Activated effector memory CD4-positive, alpha-beta T cell treated with Interleukin-2 at 50 U/mL for 16 hours (primary cell): ENCODE measurements at places on chromosomes 1 and 21.

- no peak for DNase-seq
Observed at GRCh38 chr1:86507935-86508582, 38.8 kb upstream of the CLCA4 start.

DNA sequence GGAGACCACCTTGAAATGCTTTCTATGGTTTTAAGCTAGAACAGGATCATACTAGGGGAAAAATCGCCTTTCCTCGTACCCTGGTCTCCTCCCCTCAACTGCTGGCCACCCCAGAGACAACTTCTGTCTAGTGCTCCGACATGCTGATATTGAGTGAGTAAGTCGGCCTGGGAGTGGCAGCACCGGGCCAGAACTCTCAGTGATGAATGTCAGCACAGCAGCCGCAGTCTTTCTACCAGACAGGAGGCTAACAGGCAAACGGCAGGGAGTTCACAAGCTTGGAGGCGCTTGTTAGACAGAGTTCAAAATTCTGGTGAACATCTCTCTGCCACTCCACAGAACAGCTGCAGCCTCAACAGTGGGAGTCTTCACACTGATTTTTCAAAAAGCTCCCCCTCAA lies 716.9 kb downstream of the ADGRL2 start:
- DNase-seq: no peak

DNA sequence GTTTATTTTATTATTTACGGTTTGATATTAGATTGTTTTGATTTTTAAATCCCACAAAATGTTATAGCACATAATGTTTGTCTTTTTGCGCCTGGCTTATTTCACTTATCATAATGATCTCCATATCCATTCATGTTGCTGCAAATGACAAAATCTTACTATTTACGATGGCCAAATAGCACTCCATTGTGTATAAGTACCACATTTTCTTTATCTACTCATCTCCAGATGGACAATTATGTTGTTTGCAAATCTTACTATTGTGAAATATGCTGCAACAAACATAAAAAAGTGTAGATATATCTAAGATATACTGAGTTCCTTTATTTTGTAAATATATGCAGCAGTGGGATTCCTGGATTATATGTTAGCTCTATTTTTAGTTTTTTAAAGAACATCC lies 1568.3 kb downstream of the AMY1C start:
- DNase-seq: no peak

- DNase-seq: no peak
Observed at GRCh38 chr21:32653326-32653901, 41.2 kb upstream of the CFAP298 start.

- DNase-seq: no peak
Observed at GRCh38 chr21:42245331-42246193, 26.6 kb downstream of the ABCG1 start.

- DNase-seq: no peak
Observed at GRCh38 chr1:12152113-12152891, 14.5 kb upstream of the TNFRSF1B start.

DNA sequence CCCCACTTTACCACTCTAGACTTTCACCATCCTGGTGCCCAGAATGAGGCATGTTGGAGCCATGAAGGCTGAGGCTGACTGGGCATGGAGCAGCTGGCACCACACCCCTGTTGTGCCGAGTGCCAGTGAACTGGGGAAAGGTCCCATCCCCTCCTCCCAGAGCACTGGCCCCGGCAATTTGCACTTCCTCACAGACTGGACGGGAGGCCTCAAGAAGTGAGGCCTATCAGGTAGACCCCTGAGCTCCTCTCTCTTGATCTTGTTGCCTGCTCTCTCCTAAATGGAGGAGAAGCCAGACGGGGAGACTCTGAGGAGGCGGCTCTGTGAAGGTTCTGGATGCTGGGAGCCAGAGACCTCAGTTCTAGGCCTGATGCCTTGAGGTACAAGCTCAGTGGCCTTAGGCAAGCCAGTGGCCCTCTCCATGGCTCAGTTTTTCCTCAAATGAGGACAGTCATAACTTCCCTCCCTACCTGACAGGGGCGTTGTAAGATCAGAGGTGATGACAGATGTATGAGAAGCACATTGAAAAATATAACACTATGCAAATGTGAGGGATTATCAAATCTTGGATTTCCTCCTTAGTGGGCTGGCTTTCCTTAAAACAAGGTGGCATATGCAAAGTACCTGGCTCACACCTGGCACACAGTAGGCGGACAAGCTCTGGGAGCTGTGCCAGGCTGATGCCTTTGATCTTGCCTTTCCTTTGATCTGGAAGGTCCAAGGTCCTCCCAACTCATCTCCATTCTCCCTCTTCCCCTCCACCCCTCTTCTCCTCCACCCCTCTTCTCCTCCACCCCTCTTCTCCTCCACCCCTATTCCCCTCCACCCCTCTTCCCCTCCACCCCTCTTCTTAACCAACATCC lies 6.7 kb downstream of the GRHL3 start:
- no peak for DNase-seq

DNA sequence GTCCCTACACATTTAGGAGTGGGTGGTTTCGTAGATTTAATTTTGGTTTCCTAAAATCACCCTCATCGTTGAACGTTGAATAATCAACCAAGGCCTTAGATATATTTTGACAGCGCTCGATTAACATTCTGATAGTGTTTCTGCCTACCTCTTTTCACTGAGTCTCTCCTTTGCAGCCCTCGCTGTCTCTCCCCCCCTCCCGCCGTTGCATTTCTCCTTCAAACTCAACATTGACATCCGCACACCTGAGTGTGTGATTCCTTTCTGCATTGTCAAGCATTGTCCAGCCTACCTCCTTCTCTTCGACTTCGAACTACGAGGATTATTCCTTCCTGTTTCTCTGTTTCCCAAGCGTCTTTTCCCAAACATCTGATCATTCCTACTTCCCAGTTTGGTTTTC lies 1.8 kb upstream of the ADAMTS1 start:
- DNase-seq: no peak

- DNase-seq: no peak
Observed at GRCh38 chr1:18805925-18806849, 53.3 kb downstream of the TAS1R2 start.

DNA sequence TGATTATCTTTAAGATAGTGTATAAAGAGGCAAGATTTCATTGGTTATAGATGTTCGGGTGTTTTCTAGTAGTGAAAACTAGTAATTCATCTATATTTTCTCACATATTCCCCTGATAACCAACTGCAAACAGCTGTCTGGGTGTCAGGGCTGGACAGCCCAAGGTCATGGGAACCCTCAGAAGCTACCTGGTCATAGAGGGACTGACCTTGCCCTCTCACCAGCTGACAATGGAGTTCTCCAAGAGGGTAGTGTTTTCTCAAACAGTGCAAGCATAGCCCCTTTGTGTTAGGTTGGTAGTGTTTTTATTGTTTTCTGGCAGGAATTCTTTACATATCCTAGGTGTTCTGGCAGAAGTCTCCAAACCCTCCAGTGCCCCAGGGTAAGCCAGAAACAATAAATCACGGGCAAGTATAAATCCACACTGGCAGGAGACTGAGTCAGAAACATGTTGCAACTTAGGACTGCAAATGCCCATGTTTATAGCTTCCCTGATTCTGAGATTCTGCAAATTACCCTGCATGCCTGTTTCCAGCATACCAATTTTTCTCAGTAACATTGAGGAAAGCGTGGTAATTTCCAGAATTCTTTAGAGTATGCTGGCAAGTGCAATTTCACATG lies 82.8 kb upstream of the ATP1A1 start:
- DNase-seq: no peak

GRCh38 chr1:236888903-236889302 lies 93.8 kb downstream of the MTR start:
- DNase-seq: no peak

DNA sequence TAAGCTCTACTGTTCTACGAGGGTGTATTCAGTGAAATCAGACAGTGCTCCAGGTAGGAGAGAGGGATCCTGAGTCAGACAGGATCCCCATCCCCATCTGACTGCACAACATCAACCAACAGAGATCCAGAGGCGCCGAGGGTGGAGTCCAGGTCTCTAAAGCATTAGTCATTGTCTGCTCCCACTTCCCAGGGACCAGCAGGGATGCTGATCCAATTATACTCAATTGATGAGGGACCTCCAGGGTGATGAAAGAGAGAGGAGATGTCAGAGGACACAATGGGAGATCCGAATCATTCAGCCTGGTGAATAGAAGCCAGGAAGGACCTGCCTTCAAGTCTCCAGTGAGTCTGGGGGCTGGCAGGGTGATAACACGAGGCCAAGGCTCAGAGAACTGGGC lies 39.5 kb upstream of the STMN1 start:
- DNase-seq: no peak

DNA sequence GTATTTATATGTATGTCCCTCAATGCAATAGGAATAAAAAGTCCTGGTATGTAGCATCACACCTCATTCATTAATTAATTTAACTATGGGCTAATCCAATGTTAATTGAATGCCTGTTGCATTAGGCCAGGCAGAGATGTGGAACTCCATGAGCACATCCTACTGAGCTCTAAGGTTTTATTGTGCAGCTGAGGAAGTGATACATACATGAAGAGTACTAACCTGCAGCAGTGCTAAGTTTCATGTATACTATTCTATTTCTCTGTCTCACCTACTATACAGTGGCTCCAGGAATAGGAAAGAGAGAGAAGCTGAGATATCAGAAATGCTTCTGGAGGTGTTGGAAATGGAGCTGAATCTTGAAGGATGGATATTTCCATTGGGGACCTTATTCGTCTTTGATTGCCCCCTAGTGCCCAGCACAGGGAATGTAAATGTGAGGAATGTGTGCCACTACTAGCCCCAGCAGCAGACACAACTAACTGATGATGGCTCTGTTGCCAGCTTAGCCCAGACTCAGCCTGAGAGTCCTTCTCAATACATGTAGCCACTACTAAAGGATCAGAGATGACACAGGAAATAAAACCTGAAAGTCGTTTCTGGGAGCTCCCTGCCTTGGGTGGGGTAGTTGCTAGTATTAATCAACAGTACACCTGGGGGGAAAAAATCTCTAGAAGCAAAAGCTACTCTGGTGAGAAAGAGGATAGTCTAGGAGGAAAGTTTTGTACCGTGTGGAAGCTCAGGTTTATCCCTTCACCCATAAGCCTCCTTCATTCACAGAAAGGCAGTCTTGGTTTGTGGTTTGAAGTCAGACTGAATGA lies 173.3 kb upstream of the FOXD3 start:
- DNase-seq: no peak

DNA sequence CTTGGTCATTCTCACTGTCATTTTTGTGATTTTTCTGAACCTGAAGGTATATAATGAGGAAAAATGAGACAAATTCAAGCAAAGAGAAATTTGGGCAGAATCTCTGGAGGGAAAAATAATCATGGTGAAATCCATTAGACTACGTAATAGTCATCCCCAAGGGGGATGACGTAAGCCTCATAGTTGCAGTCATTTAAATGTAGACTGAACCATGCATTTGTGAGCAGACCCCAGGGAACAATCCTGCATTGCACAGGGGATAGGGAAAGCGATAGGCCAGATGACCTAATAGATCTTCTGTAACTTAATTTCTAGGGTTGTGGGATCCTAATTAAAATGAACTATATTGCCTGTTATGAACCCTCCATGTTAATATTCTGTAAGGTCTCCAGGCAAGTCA lies 167.4 kb upstream of the C1orf21 start:
- no peak for DNase-seq

- no peak for DNase-seq
Observed at GRCh38 chr1:30146448-30146847, 576.9 kb downstream of the MATN1 start.

- DNase-seq: no peak
Observed at GRCh38 chr1:37868466-37868865, 9.1 kb upstream of the MTF1 start.

DNA sequence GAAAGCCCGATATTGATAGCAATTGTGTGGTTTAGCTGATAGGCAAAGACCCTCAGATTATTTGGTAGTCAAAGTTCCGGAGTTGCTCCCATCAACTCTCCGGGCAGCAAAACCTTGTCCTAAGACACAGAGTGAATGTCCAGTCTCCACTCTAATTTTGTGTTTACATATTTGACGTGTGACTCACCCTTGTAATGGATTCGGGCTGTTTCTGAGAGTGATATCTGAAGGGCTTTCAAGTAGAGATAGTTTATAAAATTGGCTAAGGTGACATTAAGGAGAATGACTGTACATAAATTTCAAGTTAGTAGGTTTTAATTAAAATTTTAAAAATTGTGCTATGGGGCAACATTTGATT lies 154.2 kb downstream of the CNIH3 start:
- DNase-seq: no peak

GRCh38 chr1:244989813-244990212 lies 125.5 kb upstream of the HNRNPU start:
- DNase-seq: no peak

DNA sequence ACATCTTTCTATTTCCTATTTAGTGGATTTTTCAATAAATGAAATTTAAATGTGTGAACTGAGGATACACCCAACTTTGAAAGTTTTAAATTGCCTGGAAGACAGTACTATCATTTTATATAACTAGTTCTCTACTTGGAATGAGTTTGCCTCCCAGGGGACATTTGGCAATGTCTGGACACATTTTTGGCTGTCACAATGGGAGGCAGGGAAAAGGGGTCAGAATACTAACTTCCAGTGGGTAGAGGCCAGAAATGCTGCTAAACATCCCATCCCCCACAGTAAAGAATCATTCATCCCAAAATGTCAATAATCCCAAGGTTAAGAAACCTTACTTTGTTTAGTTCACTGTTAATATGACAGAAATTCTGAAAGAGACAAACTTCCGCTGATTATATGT lies 13.2 kb upstream of the NRAS start:
- DNase-seq: no peak

DNA sequence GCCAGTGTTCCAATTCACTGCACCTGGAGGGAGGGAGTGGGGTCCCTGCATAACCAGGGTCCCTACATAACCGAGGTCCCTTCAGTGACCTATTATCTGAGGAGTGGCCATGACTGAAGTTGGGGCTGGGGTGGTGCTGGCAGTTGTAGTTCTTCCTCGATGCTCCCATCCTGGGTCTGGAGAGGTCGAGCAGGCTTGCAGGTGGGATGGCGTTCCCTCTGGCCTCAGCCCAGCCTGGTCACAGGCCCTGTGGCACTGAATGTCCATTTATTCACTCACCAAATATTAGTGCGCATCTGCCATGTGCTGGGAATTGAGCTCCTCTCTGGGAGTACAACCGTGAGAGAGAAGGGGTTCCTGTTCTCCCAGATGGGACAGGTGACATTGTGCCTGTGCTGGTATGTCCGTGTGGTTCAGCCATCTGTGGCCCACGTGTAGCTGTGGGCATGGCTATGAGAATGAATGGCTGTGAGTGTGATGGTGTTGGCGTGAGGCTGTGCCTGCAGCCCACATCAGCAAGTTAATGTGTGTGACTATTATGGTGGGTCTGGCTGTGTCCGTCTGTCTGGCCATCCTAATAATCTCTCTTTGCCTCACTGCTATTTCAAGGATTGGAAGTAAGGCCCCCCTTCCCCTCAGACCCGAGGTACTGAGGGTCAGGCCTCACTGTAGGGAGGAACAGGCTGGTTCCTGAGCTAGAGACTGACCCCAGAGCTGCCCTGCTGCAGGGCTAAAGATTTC lies 3.9 kb upstream of the SLC6A9 start:
- no peak for DNase-seq

GRCh38 chr1:206975306-206975705 lies 5.0 kb upstream of the FCAMR start:
- no peak for DNase-seq

- DNase-seq: no peak
Observed at GRCh38 chr1:119631433-119632102, 16.5 kb downstream of the ZNF697 start.

GRCh38 chr1:219795363-219795917 lies 132.9 kb downstream of the SLC30A10 start:
- no peak for DNase-seq
